ENCODE measurements at places on chromosomes 2 and 18.

DNA sequence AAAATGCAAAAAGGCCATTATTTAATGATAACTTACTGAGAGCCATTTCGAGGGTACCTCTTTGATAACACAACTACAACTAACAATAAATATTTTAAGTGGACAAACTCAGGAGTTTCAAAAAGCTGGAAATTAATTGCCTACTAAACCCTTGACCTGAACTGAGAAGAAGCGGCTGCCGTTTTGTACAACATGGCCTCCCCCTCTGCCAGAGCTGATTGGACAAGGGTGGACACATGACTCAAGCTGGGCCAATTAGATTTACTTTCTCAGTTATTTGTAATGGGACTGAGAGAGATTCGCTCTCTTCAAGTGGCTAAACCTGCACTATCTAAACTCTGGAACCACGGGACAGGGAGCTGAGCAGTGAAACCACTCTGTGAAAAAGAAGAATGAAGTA lies 135.9 kb upstream of the SERPINE2 start:
- no peak for DNase-seq

GRCh38 chr2:27282892-27283291 lies 663 bp downstream of the TRIM54 start:
- DNase-seq, result no peak

GRCh38 chr18:9986156-9986930 lies 72.5 kb downstream of the VAPA start:
- DNase-seq, result no peak

- DNase-seq, result no peak
Observed at GRCh38 chr2:32824070-32824809, 122.5 kb upstream of the LTBP1 start.

DNA sequence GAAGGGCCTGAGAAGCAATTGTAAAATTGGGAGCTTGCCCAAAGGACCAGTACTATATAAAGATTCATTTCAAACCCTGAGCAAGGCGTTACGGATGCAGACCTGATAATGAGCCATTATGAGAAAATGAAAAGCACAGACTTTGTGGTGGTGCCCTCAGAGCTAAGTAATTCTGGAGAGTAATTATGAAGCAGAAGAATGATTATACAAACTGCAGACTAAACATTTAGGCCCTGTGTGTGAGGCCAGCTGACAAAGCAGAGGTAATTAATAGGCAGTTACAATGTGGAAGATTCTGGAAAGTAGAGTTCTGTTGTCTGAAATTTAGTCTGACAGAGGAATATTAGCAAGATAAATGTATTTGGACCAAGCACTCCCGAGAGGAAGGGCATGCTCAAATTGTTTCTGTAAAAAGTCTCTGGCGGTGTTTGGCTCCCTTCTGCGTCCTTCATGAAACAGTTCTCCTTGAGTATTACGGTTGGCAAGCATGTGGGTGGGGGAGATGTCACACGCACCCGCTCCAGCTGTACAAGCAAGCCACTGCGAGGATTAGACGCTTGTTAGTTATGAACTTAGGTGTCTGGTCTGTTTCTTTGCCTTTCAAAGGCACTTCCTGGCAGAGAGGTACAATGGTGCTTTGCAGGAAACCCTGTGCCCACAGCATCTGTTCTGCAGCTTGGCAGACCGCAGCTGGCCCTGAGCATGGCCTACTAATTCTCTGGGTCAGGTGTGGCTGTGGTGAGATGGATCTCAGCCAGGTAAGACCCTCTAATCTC lies 45.5 kb downstream of the CDC42EP3 start:
- no peak for DNase-seq

All from AG09319 (cell line).